ENCODE measurements at places on chromosomes 2 and 18. TPM values are rescaled to one million over a fixed set of nuclear protein-coding genes. Genes with fewer than 3 reads are reported as not detected.

DNA sequence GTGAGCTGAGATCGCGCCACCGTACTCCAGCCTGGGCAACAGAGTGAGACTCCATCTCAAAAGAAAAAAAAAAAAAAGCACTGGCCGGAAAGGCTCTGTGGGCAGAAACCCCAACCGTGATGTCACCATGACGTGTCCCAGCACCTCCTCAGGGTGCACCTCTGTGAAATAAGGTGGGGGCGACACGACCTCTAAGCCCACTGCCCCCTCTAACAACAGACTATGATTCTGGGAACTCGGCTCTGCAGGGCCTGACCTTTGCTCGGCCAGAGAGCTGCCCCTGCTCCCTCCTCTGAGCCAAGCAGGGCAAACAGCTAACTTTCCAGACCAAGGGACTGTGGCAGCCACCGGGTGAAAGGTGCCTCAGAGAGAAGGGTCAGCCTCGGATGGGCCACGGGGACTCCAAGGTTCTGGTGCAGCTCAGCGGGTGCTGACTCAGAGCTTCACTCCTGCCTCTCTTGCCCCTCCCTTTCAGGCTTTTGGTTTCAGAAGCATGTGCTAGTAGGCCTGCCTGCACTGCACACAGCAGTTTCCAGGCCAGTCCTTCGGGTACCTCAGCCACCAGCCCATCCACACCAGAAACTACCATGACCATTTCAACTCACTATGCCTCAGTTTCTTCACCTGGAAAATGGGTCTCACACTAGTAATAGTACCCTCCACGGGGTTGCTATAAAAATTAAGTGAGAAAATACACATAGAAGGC, 8.0 kb downstream of the TMBIM1 start:
- peak; percentile 76 for DNase-seq

- DNase-seq: peak; percentile 47
Observed at GRCh38 chr2:189409647-189410046, 31.6 kb upstream of the WDR75 start.

- DNase-seq: no peak
Observed at GRCh38 chr2:232316461-232317330, 61.9 kb upstream of the ALPP start.

DNA sequence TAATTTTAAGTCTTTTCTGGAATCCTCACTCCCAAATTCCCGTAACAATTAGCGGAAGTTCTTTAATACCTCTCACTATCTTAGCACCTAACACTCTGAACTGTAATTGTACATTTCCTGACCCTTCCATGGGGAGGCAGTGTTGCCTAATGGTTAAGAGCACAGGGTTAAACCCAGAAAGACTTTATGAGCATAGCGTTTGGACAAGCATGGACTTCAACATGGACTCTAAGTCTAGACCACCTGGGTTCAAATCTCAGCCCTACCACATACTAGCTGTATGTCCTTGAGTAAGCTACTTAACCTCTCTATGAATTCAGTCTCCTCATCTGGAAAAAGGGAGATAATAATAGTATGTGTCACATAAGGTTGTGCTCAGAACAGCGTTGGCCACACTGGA, 13.0 kb downstream of the ANTXR1 start:
- DNase-seq: no peak

DNA sequence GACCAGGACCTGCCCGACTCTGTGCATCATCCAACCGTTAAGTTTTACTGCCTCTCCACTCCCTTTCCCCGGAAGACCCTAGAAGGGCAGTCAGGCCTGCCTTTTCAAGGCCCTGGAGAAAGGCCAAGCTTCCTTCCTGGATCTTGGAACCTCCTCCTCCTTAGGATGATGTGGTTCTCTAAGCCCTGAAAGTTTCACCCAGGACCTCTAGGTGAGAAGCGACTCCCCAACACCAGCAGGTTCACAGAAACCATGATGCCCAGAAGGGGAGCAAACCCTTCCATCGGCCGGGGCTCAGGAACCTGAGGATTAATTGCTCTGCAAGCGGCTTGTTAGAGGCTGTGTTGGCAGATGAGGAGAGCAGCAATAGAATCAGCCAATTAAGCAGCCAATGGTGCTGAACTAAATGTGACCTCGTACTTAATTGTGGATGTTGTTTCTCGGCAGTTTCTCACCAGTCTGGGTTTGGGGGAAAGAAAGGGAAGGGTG, 94.2 kb upstream of the FZD7 start:
- DNase-seq: peak; percentile 48

GRCh38 chr2:133972786-133973185, 281.1 kb upstream of the MGAT5 start:
- DNase-seq: peak; percentile 40

DNA sequence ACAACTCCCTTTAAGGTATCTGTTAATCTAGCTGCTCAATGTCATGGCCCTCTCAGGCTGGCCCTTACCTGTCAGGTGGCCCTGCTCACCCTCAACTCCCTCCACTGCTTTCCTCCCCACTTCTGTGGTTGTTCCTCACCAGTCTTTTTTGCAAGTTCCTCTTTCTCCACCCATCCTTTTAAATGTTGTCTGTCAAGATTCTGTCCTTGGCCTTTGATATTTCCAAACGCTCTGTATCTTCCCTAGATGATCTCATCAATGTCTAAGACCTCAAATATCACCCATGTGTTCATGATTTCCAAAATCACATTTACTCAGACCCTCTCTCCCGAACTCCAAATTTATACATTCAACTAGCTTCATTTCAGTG, 3.5 kb downstream of the PTPN2 start:
- DNase-seq: no peak

The TEKT4 gene
- total RNA-seq: not detected

DNA sequence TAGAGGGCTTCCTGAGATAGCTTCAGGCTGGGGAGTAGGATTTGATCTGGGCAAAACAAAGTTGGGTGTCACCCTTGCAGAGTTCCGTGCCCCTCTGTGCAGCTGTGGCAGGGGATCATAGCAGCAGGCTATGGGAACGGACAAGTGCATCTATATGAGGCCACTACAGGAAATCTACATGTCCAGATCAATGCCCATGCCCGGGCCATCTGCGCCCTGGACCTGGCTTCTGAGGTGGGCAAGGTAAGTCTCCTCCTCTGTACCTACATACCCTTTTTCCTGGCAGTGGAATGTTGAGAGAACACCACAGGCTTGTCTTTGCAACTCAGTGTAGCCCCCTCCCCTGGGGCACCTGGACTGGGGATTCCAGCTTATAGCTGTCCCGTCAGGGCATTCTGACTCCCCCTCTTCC, 3.5 kb downstream of the WDR54 start:
- DNase-seq: no peak

DNA sequence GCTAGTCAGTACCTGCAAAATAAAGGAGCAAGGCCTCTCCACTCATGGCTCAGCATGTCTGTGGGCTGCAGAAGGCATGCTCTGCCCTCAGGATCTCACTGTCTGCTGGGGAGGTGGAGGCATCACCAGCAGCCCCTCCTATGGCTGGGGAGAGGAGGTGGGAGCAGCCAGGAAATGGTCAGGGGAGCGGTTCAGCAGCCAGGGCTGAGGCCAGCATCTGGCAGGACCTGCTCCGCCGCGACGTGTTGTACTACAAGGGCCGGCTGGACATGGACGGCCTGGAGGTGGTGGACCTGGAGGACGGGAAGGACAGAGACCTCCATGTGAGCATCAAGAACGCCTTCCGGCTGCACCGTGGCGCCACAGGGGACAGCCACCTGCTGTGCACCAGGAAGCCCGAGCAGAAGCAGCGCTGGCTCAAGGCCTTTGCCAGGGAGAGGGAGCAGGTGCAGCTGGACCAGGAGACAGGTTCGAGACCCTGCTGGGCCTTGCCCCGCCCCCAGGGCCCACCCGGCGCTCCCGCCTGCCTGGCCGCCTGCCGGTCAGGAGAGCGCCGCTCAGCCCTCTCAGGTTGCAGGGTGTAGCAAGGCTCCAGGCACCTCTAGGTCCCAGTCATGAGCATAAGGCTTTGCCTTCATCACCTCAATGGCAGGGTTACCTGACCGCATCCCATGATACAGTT, 49.0 kb downstream of the FAM168B start:
- DNase-seq: no peak

DNA sequence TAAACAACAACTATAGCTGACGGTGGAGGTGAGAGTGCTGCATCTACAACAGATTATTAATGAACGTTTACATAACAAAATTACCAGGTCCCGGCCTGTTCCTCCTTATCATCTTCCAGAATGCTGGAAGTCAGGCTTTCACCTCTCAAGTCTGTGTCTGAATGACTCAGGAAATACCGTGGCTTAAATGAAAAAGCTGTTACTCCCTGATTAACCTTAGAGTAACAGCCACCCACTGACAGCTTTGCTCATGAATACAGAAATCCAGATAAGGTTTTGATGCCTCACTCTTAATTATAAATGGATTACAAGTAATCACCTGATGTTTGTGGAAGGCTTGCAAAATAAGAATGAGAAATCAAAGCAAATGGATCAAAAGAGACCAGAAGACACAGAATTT, 885.3 kb upstream of the CELF4 start:
- DNase-seq: no peak

DNA sequence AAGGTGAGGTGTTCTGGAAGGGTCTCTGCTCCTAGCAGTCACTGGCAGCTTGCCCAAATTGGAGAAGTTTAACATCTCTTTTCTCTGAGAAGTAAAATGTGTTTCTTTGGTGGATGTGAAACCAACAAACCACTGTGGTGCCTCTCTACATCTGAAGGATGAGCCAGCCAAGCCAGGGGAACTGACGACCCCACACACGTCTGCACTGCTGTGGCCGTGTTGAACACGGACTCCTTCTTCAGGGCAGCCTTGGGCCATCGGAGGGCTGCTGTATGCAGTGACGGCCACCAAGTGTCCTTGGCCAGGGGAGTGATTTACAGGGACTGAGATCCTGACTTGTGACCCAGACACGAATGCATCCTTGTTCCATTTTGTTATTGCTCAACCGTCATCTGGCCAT, 207.8 kb downstream of the ACKR3 start:
- DNase-seq: no peak
